ENCODE measurements at places on chromosomes 7 and 10.

- peak; percentile 41 for DNase-seq
Observed at GRCh38 chr7:123622660-123623386, 21.2 kb downstream of the ASB15 start.

- no peak for DNase-seq
Observed at GRCh38 chr10:71216751-71217265, 4.4 kb downstream of the UNC5B start.

- no peak for DNase-seq
Observed at GRCh38 chr10:25071227-25071626, 54.8 kb downstream of the THNSL1 start.

DNA sequence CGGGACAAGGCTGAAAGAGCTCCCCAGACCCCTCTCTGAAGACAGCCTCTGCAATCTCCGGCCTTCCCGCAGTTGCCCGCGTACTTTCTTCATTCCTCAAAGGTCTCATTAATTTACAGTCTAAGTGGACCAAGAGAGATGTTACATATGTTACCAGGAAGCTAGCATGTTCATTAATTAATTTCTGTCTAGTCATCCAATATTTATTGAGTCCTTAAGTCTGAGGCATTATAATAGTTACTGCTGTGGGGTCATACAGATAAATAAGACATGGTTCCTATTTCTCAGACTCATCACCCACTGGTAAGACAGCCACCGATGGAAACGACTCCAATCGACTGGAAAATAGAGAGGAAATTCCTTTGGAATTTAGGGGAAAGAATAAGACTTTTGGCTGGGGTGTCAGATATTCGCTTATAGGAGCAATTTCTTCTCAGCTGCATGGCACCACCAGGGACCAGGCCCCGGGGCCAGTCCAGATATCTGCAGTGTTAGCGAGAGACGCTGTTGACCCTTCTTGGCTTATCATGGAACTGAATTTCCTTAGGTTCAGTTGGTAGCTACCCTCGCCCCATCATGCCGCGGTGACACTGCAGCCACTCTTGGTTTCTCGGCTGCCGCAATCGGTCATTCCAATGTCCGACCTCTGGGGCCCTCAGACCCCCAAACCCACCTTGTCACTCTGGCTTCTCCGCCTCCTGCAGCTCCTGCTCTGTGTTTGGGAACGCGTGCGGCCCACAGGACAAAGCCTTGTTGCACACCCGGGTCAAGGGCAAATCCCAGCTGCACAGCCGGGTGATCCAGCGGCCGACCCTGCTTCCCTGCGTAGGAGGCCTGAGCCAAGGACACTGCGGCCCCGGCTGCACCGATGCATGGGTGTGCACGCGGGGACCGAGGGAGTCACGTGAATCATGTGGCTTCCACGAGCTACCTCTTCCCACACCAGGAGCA is 383.2 kb downstream of the DNAJB6 start:
- no peak for DNase-seq

DNA sequence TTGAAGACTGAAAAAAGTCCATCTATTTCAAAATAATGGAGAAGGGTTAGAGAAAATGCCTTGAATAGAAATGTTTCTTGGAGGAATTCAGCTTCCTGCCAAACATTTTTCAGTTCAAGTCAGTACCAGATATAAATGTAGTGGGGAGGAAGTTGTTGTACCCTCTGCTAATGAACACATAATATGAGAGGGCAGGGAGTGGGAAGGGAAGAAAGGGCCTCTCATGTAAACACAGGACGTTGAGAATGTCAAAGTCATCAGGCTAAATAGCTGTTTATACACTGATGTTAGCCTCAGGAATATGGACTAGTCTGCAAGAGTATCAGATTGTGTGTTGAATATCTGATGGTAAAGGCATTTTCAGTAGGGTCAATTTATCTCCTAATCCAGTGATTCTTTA is 37.0 kb downstream of the GPR37 start:
- no peak for DNase-seq

DNA sequence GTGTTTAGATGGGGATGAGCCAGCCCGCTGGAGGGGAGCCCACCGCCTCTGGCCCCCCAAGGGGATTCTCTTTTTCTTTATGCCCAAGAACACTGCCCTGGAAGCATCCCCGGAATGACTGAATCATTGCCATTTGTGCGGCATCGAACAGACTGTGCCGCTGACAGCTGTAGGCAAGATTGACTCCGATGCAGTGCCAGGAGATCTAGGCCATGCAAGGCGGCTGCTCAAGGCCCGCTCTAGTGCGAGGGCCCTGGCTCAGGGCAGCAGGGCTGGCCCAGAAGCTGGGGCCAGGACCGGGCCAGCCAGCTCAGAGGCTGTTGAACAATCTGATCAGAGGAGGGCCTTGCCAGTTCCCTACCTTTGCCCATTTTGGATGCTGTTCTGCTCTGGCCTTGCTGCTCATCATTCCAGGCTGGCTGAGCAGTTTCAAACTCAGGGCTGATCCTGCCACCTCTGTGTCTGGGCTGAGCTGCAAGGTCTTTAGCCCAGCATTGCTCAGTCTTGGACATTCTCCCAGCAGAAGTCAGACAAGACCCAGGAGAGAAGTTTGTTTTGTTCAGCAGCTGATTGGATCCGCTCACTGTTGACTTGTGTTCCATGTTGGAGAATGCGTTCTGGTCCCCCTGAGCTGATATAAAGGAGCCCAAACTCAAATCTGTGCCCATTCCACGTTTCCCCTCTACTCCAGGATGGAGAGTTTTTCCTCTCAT is 485.3 kb upstream of the GALNT17 start:
- peak; percentile 57 for DNase-seq

DNA sequence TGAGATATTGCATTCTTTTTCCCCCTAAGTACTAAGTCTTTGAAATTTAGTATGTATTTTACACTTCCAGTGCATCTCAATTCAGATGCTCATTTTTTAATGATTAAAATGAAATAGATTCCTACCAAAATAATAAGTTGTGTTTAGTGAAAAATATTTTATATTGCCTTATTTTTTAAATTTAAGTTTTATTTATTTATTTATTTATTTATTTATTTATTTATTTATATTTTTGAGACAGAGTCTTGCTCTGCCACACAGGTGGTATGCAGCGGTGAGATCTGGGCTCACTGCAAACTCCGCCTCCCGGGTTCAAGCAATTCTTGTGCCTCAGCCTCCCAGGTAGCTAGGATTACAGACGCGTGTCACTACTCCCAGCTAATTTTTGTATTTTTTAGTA is 95.5 kb downstream of the RPS24 start:
- DNase-seq: no peak

GRCh38 chr7:45092100-45092930 is 3.5 kb upstream of the NACAD start:
- no peak for DNase-seq

DNA sequence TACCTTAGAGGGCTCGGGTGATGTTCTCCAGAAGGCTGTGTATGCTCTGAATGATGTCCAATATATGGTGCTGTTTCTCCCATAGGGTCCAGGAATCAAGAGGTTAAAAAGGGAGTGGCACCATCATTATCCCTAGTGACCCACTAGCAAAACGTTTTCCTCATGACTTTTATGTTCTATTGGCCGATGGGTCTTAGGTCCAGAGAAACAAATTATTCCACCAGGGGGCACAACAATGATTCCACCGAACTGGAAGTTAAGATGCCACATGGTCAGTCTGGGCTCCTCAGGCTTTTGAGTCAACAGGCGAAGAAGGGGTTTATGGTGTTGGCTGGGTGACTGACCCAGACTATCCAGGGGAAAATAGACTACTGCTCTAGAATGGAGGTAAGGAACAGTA is 256.1 kb downstream of the COBL start:
- no peak for DNase-seq

GRCh38 chr7:136391371-136391770 is 414.2 kb upstream of the MTPN start:
- DNase-seq: no peak

- no peak for DNase-seq
Observed at GRCh38 chr10:8173243-8173865, 118.9 kb downstream of the GATA3 start.

DNA sequence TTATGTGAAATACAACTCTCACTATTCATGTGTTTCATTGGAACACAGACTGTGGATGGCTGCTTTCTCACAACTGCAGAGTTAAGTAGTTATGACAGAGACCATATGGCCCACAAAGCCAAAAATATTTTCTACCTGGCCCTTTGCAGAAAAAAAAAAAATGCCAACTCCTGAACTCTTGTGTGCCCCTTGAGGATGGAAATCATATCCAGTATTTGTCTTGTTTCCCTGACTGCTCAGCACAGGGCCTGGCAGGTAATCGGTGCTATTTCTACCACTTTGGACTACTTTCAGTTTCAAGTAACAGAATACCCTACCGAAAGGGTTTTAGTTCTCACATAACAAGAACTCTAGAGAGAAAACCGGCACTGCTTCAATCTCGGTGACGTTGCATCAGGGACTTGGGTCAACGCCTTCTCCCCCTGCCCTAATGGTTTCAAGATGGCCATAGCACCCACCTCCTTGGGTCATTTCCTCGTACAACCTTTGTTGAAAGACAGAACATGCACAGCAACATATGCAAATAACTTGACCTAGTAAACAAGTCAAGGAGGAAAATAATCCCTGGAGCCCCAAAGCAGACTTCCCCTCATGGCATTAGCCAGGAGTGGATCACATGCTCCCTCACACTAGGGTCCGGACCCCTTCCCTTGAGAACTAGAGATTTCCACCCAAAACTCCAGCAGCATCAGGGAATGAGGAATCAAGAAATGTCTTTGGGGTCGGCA is 11.8 kb upstream of the GPNMB start:
- DNase-seq: no peak

GRCh38 chr7:115721293-115722217 is 309.0 kb downstream of the TFEC start:
- no peak for DNase-seq

DNA sequence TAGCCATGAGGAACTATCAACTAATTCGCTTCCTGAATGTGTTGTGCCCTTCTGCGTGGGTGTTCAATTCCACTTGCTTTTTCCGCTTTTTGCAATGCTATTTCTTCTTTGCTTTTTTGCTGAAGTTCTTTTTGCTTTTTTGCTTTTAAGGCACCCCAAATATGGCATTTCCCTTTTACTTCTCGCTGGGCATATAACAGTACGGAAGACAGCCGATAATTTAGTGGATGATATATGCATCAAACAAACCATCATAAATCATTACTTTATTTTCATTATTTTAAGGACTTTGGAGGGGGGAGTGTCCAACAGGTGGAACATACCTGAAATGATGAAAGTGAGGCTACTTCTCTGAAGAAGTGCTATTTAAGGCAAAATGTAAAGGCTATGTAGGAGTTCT is 277.0 kb upstream of the MTPN start:
- DNase-seq: no peak

- no peak for DNase-seq
Observed at GRCh38 chr10:70932392-70933196, 44.2 kb upstream of the PCBD1 start.
